Cerebellum (tissue), 4 donors: ENCODE measurements at places on chromosomes 16 and 17. TPM values are rescaled to one million over a fixed set of nuclear protein-coding genes. Genes with fewer than 3 reads are reported as not detected.

The SP6 gene
- total RNA-seq, result 0.45 TPM

The NTN3 gene
- 2.5 TPM for total RNA-seq

The NGFR gene
- 28.9 TPM for total RNA-seq

The SOX9 gene
- 22.3 TPM for total RNA-seq

The C17orf78 gene
- total RNA-seq, result not detected

The SRCIN1 gene
- total RNA-seq, result 34.7 TPM

The MED31 gene
- total RNA-seq, result 11.1 TPM

The IRX5 gene
- 14.6 TPM for total RNA-seq

The DDX28 gene
- total RNA-seq, result 6.8 TPM

The BEAN1 gene
- 5.3 TPM for total RNA-seq

The GPR139 gene
- 0.91 TPM for total RNA-seq

The KRT40 gene
- not detected for total RNA-seq

The STAC2 gene
- total RNA-seq, result 0.64 TPM

The COA3 gene
- 60.6 TPM for total RNA-seq

The C16orf86 gene
- total RNA-seq, result 1.4 TPM

The NME3 gene
- total RNA-seq, result 16.3 TPM

The CCL8 gene
- 0.18 TPM for total RNA-seq

The PSMD11 gene
- 70.6 TPM for total RNA-seq

The PYY gene
- not detected for total RNA-seq

The SLX1B gene
- 4.7 TPM for total RNA-seq

The IL17C gene
- total RNA-seq, result not detected

The CCL17 gene
- not detected for total RNA-seq

The EFCAB13 gene
- 7.4 TPM for total RNA-seq
